ENCODE measurements at places on chromosomes 2 and 18.

DNA sequence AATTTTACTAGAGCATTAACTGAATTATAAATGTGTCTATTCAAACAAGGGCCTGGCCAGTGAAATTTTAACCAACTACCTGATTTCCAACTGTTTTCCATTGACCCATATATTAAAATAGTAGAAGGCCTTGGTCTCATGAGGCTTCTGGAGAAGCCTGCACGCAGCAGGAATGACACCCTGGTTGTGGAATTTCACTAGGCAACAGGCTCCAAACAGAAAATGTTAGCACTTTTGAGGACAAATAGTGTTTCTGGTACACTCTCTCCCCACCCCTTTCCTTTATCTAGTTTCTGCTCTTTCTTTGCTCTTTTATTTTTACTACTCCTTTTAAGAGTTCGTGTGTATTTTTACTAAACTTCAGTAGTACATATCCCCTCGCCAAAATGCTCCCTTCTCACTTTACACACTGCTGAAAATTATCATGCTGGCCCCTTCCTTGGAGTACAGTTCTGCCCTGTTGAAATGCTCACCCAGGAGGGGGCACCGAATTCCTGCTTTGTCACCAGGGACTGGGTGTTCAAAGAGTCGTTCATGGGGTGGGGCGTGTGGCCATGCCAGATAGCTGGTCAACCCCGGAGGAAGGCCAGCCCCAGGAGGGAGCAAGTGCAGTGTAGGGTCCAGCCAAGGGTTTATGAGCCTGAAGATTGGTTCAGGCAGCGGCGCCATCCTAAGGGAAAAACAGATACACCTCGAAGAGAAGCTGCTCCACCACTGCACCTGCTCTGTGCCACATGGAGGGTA is 22.1 kb upstream of the COL6A3 start:
- DNase-seq: no peak

- peak; percentile 51 for DNase-seq
Observed at GRCh38 chr2:112032689-112033465, 22.2 kb upstream of the TMEM87B start.

GRCh38 chr2:169509298-169509885 is at the start of gene KLHL41:
Gene KLHL41 (plus strand): TSS chr2:169509702. CDS start chr2:169509779, 77 bp downstream.
- no peak for DNase-seq

DNA sequence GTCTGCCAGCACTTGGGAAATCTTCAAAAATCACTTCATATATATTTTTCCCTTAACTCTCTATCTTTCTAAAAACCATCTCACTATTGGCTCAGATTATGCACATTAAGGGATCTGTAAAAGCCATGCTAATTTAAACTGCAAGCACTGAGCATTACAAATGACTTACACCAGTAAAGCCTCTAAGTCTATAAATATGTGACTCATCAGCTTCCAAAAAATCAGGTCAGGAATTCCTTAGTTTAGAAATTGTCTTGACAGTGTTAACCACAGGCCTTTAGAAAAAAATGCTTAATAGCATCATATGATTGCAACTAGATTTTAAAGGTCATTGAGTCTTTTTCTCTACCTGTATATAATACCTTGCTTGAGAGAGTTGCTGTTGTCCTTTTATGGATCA is 1113.6 kb upstream of the PIK3C3 start:
- peak; percentile 10 for DNase-seq

DNA sequence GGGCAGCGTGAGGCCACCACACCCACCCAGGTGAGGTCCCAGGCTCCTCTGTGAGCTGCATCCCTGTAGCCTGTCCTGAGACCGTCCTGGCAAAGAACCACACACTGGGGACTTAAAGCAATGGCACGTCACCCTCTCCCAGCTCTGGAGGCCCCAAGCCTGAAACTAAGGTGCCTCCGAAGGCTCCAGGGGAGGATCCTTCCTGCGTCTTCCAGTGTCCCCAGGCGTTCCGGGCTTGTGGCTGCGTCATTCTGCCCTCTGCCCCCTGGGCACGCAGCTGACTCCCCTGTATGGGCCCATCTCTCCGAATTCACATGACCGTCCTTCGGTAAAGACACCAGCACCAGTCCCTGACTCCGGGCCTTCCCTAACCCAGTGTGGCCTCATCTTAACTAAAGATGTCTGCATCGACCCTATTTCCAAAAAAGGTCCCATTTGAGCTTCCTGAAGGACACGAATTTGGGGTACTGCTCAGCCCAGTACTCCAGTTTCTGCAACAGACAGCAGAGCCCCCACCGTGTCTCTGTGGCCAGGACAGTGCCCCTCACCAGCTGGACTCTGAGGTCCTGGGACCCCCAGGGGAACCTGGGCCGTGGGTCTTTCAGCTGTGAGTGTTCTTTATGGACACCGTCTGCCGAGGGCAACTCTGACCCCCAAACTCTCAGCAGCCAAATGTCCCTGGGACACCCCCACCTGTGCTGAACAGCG is 75.2 kb upstream of the CTDP1 start:
- DNase-seq: no peak
